Stimulated activated CD4-positive, alpha-beta T cell treated with anti-CD3 and anti-CD28 coated beads, Interleukin-15, amount 100 ng/mL, for 48 hours (primary cell): ENCODE measurements at places on chromosomes 11 and 22.

DNA sequence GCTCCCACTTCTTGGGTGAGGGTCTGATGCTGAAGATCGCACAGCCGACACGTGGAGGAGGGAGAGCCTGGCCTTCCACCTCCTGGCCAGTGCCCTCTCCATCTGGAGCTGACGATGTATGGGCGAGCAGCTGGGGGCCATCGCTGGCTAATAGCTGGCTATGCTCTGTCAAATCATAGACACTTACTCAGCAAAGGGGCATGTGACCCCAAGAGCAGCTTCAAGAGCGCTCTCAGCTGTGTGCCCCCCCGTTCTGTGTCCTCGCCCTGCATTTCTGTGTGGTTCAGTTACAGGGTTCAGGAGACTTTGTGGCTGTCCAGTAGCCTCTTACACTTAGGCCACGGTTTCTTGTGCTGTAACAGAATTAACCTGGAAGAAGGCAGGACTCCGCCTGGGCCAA lies 26.4 kb downstream of the FBLN1 start:
- no peak for DNase-seq

GRCh38 chr11:134691985-134692384 lies 279.9 kb upstream of the B3GAT1 start:
- no peak for DNase-seq

DNA sequence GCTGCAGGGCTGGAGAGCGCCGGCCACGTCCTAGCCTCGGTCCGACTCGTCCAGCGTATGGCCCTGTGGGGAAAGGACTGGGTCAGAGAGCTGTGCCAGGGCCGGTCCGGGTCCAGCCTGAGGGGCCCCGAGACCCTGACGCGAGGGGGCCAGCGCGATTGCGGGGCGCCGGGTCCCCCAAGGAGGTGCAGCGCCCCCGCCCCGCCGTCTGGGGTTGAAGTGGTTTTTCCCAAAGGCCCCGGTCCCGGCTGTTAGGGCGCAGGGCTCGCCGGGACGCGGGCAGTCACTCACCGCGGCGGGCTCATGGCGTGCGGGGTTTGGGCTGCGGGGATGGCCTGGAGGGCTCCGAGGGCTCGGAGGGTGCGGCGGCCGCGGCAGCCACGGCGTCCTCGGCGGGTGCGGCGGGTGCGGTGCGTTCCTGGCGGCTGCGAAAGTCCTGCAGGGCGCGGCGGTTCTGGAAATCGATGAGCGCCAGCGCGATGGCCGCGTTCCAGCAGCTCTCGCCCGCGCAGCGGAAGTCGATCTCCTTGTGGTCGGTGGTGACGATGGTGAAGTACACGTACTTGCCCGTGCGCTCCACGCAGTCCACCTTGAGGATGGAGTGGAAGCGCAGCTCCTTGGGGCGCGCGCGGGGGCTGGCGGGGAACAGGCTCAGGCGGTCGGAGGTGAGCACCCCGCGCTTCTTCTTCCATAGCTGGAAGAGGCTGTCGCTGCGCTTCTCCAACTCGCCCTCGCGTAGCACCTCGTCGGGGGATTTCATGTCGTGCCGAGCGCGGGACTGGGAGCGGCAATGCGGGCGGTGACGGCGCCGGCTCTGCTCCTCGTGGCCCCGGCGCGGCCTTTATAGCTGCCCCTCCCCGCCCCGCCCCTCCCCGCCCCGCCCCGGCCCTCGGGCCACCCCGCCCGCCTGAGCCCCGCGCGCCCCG lies at the start of gene PHLDA2:
PHLDA2 (minus strand) TSS at position 816 of the 926 bp plus-strand sequence; CDS start at position 760, 56 bp downstream.
- DNase-seq, result peak; percentile 34

GRCh38 chr11:44899959-44900358 lies 50.7 kb downstream of the TP53I11 start:
- DNase-seq, result peak; percentile 8

DNA sequence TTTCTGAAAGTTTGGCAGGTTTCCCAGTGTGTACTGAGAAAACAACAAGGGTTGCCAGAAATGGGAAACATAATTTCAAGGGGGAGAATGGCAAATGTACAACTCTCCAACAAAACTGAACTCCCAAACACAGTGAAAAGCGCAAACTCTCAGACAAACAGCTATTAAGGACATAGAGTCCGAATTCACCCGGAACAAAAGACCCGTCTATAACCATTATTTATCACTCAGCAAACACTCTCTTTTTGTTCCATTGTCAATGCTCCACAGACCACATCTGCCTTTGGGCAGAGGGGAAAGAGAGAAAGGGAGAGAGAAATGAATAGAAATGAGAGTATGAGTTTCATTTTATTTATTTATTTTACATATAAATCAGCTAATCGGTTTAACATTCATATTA lies 21.7 kb downstream of the KIRREL3 start:
- no peak for DNase-seq

DNA sequence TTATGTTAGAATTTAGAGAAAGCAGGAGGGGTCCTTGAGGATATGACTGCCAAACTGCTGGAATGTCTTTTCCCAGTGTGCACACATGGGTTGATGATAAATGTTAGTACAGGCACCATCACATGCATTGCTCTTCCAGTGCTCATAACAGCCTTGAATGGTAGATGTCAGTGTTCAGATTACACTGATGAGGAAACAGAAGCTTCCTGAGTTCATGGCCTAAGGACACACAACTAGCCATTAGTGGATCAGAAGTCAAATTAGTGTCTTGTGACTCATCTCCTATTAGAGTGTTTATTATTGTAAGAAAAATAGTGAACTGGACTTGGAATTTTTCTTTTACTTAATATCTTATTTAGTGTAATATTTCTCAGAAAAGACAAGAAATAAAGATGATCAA lies 241.5 kb downstream of the DDX10 start:
- DNase-seq, result no peak

GRCh38 chr11:102669664-102670063 lies 35.9 kb downstream of the MMP27 start:
- DNase-seq, result no peak

- no peak for DNase-seq
These were observed 839.8 kb downstream of the LRRC4C start for GRCh38 chr11:40619654-40620053.

- DNase-seq, result no peak
These were observed 7.0 kb upstream of the TBC1D10A start for GRCh38 chr22:30333707-30334087.

GRCh38 chr11:120815319-120816100 lies 208.4 kb upstream of the TBCEL start:
- DNase-seq, result no peak

GRCh38 chr22:24592058-24592850 lies 619 bp downstream of the LRRC75B start:
- no peak for DNase-seq

DNA sequence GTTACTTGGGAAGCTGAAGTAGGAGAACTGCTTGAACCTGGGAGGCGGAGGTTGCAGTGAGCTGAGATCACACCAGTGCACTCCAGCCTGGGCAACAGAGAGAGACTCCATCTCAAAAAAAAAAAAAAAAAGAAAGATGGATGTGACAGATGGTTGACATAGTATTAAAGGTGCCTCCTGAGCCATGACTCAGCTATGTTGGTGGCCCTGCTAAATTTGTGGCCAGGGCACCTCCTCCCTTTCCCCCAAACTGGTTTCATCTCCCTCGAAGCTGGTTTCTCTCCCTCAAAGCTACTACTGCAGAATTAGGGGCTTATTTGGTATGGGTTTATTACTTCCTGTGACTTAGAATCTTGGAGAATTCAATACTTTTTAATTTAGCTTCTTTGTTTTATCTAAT lies 31.5 kb downstream of the SDHD start:
- DNase-seq, result no peak

- DNase-seq, result no peak
These were observed 56.2 kb upstream of the CD82 start for GRCh38 chr11:44509296-44509695.

- no peak for DNase-seq
These were observed 859 bp upstream of the FGF19 start for GRCh38 chr11:69704508-69705253.

DNA sequence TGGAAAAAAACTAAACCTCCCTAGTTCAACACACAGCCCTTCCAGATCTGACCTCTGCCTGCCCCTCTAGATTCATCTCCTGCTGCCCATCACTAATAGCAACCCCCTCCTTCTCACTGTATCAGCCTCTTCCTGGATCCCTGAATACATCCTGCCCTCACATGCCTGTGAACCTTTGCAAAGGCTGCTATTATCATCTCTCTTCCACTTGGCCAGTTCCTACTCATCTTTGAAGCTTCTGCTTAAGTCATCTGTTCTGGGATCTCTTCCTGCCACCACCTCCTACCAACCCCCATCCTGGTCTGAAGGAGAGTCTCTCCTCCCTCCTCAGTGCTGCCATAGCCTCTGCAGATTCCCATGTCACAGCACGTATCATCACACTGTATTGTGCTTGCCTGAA lies 38.0 kb upstream of the AMOTL1 start:
- DNase-seq, result no peak

GRCh38 chr22:22558972-22559603 lies at the start of gene PRAME:
Gene PRAME (minus strand): TSS chr22:22559265. CDS start chr22:22556832, 2,433 bp downstream.
- peak; percentile 85 for DNase-seq

DNA sequence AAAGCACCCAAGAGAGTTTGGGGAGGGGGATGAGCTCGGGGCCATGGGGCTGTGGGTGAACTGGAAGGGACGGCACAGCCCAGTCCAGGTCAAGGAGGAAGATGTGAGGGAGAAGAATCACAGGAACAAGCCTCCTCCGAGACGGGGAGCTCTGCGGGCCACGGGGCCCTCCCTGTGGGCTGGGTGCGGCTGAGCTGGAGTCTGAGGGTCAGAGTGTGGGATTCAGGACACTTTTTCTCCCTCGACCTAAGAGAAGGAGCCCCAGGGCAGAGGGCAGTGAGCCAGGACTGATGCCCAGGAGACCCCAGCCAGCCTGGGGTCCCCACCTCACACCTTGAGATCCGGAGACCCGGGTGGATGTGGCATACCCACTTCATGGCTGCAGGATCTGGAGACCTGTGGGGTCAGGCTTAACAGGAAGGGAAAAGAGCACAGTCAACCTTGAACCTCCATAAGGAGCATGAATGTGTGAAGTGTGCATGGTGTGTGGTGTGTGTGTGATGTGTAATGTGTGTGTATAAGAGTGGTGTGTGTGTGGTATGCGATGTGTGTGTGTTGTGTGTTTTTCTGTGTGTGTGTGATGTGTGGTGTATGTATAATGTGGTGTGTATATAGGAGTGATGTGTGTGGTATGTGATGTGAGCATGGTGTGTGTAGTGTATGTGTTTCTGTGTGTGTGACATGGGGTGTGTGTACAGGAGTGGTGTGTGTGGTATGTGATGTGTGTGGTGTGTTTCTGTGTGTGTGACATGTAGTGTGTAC lies 504.6 kb downstream of the BRD1 start:
- DNase-seq, result no peak

DNA sequence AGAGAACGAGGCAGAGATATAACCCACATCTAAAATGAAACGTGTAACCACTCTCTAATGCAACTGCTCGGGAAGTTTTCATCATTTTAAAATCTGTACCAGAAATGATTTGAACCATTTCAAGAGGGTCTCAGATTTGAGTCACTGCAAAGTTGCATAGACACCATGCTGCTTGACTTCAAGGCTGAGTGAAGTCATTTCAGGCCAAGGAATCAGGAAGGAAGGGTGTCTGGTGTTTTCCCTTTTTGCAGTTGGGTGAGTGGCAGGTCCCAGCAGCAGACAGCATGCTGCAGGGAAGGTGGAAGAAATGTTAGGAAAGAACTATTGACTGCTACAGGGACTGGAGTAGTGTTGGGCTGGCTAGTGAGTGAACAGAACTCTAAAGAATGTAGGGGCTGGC lies 16.5 kb downstream of the TANGO2 start:
- no peak for DNase-seq

DNA sequence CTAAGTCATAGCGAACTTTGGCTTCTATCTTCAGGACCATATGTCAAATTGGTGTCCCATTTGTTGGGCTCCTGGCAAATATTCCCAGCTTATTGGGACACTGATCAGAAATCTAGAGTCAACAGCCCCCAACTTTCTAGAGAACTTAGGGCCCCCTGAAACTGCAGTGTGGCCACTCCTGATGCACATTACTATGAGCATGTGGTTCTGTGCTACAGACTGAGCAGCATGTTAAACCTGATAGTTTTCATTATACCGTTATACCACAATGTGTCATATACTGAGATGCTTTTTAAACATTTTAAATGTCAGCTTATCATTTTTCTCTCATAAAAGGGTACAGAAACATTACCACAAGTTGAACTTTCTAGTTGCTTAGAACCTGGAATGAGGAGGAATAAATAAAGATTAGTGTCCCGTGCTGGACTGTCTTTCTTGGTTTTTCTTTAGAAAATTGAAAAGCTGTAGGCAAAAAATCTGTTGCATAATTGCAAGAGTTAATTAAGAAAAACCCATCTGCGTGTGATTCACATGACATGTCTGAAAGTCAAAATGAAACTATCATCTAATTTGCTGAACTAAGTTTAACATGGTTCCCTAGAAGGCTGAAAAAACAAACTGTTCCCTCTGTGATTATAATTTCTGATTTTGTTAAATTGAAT lies 16.4 kb upstream of the CTSC start:
- DNase-seq, result no peak

- no peak for DNase-seq
These were observed 78.8 kb downstream of the MYEOV start for GRCh38 chr11:69372589-69373250.

DNA sequence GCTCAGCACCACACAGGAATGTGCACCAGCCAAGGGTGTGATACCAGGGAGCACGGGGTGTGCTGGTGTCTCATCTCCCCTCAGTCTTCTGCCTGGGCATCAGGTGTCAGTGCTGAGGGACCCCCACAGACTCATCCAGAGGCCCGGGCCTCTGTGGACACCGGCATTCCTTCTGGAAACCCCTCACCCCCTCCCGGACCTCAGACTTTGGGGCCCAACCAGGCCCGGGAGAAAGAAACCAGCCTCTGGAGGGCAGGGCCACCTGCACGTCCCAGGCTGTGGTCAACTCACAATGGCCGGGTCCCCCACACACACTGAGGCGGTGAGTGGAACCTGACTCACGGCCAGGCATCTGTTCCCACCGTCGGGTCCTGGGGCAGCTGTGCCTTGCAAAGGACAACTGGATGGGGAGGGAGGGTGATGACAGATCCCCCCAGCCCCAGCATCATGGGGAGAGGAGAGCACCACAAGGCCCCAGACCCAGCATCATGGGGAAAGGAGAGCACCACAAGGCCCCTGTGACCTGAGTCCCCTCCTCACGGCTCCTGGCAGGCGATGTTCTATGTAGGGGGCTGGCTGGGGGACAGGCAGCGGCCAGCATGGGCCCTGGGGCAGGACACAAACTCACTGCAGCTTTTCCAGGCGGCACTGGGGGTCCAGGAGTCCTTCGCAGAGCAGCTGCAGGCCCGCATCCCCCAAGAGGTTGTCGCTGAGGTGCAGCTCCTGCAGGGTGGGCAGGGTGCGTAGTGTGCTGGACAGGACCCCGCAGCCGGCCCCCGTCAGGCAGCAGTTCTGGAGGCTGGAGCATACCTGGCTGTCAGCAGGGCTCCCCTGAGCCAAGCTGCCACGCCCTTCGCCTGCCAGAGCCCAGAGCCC lies 7.6 kb downstream of the RNH1 start:
- no peak for DNase-seq

- no peak for DNase-seq
These were observed 37.0 kb upstream of the GNAZ start for GRCh38 chr22:23033116-23033905.
